ENCODE measurements at places on chromosomes 16 and 17.

GRCh38 chr17:60471451-60471850 lies 49.2 kb downstream of the CHCT1 start:
- no peak for DNase-seq

DNA sequence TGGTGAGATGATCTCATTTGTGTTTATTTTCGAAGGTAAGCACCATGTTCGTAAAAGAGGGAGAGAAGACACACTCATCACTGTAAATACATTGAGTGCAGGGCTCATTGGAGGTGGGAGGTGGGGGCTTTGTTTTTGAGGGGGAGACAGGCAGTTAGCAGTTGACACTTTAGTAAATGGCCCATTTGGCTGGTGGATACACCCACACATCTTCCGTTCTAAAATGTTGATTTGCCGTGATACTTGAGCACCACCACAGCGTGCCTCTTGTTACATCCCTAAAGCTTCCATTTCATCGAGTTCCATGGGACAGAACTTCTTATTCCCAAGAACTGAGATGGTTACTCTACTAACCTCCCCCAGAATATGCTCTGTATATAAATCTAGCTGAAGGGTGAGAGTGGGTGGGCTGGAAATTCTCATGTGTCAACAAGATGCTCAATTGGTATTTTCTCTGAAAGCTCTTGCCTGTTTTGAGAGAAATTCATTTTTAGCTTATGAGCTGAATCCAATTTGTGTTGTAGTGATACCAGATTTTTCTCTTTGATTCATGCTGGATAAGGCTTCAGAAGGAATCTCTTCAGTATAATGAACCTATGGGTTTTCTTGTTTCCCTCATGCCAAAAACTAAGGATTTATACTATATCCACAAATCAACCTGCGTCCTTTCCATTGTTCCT lies 314.3 kb downstream of the RBFOX1 start:
- no peak for DNase-seq

GRCh38 chr16:89922884-89923639 lies at the start of gene TUBB3:
Gene TUBB3, plus strand, starts transcription at chr16:89923342. Its CDS starts 60 bp downstream, at chr16:89923402.
- peak; percentile 66 for DNase-seq

DNA sequence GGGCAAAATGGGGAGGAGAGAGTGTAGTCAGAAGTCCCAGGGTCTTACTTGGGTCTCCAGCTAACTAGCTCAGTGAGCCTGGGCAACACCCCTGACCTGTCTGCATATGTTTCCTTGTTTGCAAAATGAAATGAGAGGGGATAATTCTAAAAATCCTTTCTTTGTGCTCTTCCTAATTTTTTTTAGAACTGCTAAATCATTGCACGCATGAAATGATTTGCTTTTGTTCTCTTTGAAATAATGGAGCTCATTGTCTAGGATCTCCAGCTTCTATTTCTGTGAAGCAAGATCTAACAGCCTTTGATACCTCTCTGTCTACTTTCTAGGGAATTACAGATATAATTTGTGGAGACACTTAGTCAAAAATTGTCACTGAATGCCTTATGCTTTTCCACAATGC lies 181.3 kb downstream of the CDH13 start:
- DNase-seq: no peak

DNA sequence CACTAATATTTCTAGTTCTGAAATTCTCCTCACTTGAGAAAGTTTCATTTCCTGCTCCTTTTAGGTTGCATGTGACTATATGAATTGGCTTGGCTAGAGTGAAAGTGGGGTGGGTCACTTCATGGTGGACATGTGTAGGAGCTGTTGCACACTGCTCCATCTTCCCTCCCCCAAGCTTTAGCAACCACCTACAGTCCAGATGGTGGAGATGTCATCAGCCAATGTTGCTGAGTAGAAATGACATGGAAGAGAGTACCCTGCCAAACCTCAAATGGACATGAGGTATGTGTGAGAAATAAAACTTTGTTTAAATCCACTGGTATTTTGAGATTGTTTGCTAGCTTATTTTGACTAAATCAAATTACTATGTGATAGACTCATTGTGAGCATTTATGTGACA lies 281.5 kb downstream of the CA10 start:
- no peak for DNase-seq

DNA sequence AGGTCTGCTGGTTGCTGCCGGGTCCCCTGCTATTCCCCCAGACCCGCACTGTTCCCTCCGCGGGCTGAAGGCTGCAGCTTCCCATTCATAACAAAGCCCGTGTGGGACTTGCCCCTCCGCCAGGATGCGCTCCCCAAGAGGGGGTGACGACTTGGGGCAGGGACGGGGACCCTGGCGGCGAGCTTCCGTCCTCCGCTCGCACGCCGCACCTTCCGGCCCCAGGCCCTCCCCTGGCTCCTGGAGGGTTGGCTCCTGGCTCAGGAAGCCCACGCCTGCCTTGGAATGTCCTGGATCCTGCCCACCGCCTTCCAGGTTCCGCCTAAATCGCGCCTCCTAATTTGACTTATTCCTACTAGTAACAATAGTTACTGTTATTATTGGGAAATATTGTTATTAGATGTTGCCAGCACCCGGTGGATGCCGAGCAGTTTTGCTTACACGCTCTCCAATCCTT lies 1.1 kb upstream of the TFAP4 start:
- no peak for DNase-seq

- DNase-seq: peak; percentile 18
Measured at GRCh38 chr16:1613728-1614455, 1.7 kb downstream of the CRAMP1 start.

DNA sequence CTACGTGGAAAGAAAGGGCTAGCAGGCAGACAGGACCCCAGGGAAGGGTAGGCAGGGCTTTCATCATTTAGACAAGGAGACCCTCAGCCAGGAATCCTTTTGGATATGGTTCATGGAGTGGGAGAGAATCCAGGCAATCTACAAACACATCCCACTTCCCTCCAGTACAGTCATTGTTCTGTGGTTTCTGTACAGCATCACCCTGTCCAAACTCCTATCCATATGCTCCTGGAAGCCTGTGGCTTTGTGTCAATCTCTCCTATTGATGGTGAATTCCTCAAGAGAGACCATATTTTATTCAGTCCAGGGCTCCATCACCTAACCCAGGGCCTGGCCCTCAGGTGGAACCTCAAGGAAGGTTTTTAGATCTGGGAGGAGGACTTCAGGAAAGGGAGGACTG lies 99.2 kb downstream of the SPACA3 start:
- DNase-seq: no peak

DNA sequence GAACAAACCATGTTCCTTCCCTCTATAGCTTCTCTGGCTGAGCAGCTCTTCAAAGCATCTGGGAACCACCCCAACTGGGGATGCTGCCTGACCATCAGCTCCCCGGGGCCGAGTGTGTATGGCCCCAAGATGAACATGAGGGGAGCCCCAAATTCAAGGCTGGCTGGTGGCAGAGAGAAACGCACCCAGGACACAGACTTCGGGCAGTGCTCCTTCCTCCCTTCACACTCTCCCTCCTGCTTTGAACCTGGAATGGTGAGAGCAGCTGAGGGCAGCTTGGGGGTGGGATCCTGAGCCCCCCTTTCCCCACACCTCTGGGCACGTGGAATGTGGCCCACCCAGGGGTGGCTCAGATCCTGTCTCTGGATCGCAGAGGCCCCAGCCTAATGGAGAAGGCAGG lies 17.2 kb downstream of the TLE7 start:
- DNase-seq: no peak

- no peak for DNase-seq
Measured at GRCh38 chr16:87966685-87967185, 15.5 kb downstream of the BANP start.

DNA sequence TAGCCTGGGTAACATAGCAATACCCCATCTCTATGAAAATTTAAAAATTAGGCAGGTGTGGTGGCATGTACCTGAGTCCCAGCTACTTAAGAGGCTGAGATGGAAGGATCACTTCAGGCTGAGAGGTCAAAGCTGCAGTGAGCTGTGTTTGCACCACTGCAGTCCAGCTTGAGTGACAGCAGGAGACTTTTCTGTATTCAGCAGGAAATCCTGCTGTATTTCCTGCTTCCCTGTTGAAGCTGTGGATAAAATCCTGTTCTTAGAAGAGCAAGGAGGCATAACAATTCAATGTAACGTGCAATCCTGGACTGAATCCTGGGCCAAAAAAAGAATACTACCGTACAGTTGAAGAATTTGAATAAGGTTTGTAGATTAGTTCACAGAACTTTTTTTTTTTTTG lies 62.2 kb downstream of the FBXL20 start:
- no peak for DNase-seq

- DNase-seq: no peak
Measured at GRCh38 chr17:35757243-35757642, 3.4 kb upstream of the C17orf50 start.

DNA sequence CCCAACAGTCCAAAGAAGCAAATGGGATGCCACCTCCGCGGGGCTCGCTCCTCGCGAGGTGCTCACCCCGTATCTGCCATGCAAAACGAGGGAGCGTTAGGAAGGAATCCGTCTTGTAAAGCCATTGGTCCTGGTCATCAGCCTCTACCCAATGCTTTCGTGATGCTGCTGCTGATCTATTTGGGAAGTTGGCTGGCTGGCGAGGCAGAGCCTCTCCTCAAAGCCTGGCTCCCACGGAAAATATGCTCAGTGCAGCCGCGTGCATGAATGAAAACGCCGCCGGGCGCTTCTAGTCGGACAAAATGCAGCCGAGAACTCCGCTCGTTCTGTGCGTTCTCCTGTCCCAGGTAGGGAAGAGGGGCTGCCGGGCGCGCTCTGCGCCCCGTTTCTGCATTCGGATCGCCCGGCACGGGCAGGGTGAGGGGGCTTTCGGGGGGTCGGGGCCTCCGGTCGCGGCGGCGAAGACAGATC lies at the start of gene CDH13:
Gene CDH13 (plus strand): TSS at position 179 of the 471 bp plus-strand sequence.
- no peak for DNase-seq

DNA sequence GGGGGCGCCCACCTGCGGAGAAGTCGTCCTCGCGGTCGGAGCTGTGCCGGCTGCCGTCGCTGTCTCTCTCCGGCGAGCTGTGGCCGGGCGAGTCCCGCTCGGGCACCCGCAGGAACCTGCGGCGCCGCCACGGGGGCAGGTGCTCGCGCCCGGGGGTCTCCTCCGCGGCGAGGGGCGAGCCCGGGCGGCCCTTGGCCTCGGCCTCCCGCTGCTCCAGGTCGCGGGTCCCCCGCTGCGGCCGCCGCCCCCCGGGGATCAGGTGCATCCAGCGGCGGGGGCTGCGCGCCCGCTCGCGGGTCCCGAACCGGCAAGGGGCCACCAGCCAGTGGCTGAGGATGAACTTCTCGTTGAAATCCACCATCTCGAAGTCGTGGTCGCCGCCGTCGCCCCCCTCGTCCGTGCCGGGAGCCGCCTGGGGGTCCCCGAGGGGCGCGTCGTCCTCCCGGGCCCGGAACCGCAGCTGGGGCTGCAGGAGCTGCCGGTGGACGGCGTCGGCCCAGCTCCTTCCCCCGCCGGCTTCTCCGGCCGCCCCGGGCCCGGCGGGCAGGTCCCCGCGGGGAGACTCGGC lies 41.4 kb upstream of the BHLHA9 start:
- DNase-seq: no peak

DNA sequence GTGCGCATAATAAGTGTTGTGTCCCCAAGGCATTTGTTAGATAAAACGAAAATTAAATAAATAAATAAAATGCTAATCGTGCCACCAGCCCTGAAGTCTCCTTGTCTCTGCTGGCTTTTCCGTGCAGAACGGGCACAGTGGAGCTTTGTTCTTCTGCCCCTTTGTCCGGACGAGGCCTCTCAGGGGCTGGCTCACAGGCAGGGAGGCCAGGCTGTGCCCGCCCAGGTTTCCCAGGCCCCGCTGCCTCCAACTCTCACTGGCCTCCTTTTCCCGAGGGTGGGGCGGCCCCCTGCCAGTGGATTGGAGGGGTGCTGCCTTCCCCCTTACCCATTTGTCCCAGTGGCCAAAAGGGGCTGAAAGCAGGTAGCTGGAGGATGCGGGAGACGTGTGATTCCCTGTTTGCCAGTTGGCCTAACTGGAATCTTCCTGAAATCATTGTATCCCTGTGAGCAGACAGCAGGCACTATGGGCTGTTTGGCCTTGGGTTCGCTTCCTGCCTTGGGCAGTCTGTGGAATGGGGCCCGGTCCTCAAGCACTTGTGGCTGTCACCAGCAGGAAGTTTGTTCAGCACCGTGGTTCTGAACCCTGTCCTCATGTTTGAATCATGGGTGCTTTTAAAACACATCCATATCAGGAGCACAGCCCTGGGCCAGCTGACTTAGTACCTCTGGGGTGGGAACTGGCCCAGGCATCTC lies 64.4 kb downstream of the KSR1 start:
- no peak for DNase-seq

GRCh38 chr16:54954220-54954619 lies 23.6 kb downstream of the IRX5 start:
- no peak for DNase-seq

DNA sequence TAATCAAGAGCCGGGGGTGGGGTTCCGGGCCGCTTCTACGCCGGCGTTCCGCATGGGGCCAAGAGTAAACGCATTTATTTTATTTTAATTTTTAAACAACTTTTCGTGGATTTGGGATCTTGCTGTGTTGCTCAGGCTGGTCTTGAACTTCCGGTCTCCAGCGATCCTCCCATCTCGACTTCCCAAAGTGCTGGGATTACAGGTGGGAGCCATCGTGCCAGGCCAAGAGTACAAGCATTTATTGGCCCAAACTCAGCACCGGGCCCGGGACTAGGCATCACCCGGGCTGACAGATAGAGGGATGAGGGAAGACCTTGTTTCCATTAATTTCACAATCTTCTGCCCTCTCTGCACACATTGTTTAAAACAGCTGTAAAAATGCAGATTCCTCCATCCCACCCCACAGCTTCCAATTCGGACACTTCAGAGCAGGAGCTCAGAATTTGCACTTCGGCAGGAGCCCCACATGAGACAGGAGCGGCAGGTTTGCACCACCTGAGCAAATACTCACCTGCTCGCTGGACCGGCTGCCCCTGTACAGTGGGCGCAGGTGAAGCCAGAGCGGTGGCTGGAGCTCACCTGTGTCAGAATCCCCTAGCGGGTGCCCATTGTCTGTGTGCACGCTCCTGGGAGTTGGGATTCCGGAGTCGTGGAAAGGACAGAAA lies 663 bp upstream of the GINS2 start:
- no peak for DNase-seq

- DNase-seq: no peak
Measured at GRCh38 chr16:12567602-12568001, 236.1 kb downstream of the CPPED1 start.

GRCh38 chr16:61544165-61544564 lies 492.1 kb downstream of the CDH8 start:
- DNase-seq: no peak

DNA sequence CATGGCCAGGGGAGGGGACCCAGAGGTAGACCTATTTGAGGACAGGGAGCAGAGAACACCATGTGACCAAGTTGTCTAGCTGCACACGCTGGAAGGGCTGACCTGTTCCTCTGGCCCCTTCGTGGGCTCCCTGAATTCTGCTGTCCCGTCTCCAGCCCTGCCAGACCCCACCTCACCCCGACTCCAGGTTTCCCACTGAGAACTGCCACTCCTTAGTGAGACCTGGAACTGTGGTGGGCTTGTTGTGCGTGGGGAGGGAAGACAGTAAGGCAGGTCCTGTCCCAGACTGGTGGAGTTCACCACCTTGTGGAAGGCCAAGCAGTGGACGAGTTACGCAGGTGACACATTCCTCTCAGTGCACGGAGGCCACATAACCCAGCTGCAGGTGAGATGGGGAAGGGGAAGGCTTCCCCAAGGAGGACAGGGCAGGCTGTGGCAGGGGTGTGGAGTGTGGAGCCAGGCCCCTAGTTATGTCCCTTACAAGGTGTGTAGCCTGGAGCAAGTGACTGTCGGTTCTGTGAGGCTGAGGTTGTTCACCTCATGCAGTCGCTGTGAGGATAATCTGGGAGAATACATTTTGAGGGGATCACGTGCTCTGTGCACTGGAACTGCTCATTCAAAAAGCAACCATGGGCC lies 54.7 kb downstream of the USP22 start:
- DNase-seq: no peak

Measured in progenitor cell of endocrine pancreas (in vitro differentiated cells).